ENCODE measurements at places on chromosomes 3 and 15.

GRCh38 chr3:123870033-123870432, 14.1 kb downstream of the MYLK start:
- DNase-seq, result peak; percentile 66

DNA sequence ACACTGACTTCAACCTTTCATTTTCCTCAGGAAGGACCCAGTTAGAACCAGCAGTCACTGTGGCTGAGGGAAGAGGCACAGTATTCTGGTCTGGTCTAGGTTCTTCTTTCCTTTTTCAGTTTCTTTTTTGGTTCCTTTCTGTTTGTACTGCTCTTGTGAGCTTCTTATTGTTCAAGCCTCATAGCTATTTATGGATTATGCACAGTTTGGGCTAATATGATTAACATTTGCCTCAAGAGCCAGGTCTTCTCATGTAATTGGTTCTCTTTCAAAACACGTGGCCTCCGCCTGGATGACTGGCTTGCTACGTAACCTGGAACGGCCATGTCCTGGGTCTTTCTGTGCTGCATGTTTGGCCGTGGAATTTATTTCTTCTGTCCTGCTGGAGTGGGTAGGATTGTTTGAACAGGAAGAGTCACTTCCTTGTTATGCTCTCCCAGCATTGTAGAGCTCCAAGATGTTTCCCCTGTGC, 43.3 kb downstream of the RBMS3 start:
- peak; percentile 36 for DNase-seq

- DNase-seq, result no peak
Observed at GRCh38 chr3:53065841-53066480, 20.1 kb upstream of the SFMBT1 start.

DNA sequence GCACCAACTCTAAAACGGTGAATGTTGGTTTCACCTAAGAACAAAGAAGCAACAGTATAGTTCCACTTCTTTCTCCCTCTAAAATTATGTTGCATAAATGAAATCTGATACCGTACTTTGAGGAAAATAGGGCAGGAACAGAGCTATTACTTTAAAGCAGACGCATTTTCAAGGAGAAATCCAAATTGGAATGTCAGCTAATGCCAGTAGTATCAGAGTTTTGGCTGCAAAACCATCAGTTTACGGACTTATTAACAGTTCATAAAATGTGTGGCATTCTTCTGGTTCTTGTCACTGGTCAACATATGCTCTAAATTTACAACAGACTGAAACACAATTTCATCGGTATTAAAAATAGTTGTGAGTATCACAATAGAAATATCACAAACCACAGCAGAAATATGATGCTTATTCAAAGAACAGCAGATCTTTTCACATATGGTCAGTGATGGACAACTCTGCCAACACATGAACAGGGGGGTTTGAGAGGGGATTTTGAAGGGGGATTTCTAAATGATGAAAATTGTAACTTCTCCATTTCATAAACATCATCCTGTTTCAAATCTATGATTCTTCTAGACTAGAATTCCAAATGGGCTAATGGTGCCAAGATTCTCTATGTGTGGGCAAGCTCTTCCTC, 38.7 kb upstream of the ROBO2 start:
- no peak for DNase-seq

DNA sequence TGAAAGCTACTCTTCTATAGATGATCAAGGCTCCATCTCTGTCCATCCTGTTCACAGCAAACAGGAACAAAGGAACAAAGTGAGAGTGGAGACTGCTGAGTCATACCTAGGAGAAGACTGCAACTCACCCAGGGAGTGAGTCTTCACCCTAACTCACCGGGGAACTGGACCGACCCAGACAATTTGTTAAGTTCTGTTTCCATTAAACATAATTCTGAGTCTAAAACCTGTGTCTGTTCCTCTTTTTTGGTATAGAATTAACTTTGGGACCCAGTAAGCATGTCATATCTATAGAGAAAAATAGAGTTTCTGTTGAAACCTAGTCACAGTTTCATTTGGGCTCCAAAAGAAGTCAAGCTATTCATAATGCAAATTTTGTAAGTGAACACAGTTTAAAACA, 21.6 kb downstream of the CCDC80 start:
- DNase-seq, result no peak

DNA sequence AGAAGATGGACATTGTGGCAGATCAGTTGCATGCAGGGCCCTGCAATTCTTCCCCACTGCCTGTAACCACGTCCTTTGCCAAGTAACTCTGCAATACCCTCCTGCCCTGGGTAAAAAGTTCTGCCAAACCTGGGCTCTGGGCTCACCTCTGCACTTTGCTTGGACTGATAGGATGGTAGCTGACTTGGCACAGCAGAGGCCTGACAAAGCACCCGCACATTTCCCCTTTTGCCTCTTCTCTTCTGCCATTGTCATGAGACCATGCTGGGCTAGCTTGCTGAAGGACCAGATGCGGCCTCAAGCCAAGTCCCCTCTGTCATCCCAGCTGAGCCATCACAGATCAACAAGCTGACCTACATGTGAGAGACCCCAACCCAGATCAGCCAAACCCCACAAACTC, 122.4 kb downstream of the SMAD6 start:
- no peak for DNase-seq

DNA sequence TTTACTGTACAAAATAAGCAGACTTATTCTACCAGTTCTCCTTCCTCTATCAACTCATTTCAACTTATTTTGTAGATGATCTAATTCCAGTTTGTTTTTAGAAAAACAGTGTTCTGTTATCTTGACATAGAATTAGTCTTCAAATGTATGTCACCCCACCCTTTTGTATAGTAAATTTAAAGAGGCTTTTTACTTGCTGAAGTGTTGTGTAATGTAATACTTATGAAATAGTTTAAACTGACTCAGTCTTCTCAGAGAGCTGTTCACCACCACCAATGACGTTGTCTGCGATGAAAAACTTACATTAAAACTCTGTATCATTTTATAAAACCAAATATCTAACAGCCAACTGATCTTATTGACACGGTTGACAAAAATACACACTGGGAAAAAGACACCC, 82.9 kb downstream of the RAP2B start:
- no peak for DNase-seq

GRCh38 chr3:52383446-52383845, 61.5 kb downstream of the SEMA3G start:
- DNase-seq, result no peak

DNA sequence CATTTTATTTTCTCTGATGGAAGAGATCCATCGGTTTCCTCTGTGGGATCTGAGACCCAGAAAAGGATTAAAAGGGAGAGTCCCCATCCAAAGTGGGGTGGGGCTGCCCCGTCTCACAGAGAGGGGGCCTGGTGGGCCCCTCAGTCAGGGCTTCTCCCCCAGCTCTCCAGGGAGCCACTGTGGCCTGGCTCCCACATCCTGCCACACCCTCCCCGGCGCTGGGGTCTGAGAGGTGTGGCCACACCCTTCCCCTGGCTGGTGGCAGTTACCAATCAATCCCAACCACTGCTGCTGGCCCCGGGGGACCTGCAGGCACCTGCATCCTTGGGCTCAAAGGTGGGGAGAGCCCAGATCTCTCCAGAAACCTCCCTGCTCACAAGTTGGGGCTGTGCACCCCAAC, 161.8 kb upstream of the IQSEC1 start:
- no peak for DNase-seq

Measured in hepatic stellate cell (primary cell).